Lower leg skin (tissue), 4 donors: ENCODE measurements at places on chromosomes 7 and 10. TPM values are rescaled to one million over a fixed set of nuclear protein-coding genes. Genes with fewer than 3 reads are reported as not detected.

Gene BAIAP2L1
- 28.9 TPM for total RNA-seq

Gene GPRIN2
- total RNA-seq = 66.6 TPM

Gene CYP3A7
- 0.30 TPM for total RNA-seq

Gene MCM10
- 0.19 TPM for total RNA-seq

Gene SLC39A12
- not detected for total RNA-seq

Gene GLI3
- total RNA-seq = 28.2 TPM

Gene MARCHF5
- 14.5 TPM for total RNA-seq

Gene POLR2J2
- total RNA-seq = 1.4 TPM

Gene GIMAP8
- total RNA-seq = 2.3 TPM

Gene GIMAP5
- total RNA-seq = 18.7 TPM

- DNase-seq = no peak
Observed at GRCh38 chr10:69583106-69583505, 9.9 kb upstream of the NEUROG3 start.

DNA sequence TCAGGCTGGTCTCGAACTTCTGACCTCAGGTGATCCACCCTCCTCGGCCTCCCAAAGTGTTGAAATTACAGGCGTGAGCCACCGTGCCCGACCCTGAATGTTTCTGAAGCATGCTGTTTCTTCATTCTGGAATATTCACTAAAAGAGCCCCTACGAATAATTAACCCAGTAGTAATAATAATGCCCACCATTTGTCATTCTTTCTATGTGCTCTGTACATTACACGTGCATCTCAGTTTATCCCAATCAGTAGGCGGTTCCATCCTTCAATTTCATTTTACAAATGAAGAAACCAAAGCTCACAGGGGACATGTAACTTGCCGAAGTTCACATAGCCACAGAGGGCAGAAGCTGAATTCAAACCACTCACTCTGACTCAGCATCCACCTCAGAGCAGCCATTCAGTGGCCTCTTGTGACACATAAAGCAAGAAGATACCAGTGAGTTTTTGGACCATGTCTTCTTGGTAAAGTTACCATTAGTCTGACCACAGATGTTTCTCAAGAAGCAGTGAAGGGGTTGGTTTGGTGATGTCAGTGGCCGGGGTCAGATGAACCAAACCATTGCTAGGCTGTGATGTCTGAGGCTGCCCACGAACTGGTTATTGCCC lies 71.9 kb upstream of the DUSP5 start:
- no peak for DNase-seq

- no peak for DNase-seq
Observed at GRCh38 chr10:113788604-113789083, 37.2 kb downstream of the PLEKHS1 start.

- no peak for DNase-seq
Observed at GRCh38 chr7:145557805-145558204, 558.8 kb upstream of the CNTNAP2 start.

GRCh38 chr7:85479918-85480643 lies 293.2 kb upstream of the SEMA3D start:
- no peak for DNase-seq

DNA sequence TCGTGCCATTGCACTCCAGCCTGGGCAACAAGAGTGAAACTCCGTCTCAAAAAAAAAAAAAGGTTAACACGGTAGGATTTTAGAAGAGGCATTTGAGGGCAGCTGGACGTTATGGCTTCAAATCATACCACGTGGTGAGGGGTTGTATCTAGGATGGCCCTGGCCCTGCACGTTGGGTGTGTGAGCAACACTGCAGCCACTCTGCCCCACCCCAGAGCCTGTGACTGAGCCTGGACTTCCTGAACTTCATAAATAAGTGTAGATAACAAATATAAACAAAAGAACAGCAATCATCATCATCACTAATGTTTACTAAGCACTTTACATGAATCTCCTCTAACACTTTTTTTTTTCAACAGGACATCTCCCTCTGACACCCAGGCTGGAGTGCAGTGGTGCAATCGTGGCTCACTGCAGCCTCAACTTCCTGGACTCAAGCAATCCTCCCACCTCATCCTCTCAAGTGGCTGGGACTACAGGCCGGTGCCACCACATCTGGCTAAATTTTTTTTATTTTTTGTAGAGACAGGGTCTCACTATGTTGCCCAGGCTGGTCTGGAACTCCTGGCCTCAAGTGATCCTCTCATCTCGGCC lies 169.5 kb upstream of the FRMD4A start:
- no peak for DNase-seq

DNA sequence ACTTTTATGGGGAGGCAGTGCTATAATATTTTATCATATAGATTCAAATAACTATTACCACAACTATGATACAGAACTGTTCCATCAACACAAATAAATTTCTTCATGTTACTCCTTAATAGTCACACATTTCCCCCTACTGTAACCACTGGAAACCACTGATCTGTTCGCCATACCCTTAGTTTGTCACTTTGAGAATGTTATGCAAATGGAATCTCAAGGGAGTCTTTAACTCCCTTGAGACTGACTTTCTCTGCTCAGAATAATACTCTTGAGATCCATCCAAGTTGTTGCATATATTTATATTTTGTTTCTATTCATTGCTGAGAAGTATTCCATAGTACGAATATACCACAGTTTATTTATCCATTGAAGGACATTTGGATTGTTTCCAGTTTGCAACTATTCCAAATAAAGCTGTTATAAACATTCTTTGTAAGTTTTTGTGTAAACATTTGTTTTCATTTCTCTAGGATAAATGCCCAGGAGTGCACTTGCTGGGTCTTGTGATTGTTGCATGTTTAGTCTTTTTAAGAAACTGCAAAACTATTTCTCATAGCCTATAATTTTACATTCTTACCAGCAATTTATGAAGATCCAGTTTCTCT lies 19.7 kb upstream of the PON2 start:
- no peak for DNase-seq

DNA sequence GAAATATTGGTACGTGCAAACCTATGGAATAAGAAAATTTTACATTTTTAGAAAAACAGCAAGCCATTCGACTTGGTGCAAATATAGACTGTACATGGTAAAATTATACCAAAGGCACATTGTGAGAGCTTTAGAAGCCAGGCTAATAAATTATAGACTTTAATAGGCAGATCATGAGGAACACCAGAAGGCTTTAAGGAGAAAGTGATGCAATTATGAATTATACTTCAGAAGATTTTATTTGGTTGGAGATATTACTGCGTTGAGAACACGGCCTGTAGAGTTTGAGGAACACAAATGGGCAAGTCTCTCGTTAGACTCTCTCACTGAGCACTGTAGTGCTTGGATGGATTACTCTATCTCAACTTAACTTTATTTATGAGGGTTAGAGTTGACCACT lies 141.7 kb downstream of the MACC1 start:
- no peak for DNase-seq

- DNase-seq = peak; percentile 77
Observed at GRCh38 chr7:131105799-131106680, 221.6 kb upstream of the MKLN1 start.

- no peak for DNase-seq
Observed at GRCh38 chr7:50304911-50305582, 531 bp downstream of the IKZF1 start.

DNA sequence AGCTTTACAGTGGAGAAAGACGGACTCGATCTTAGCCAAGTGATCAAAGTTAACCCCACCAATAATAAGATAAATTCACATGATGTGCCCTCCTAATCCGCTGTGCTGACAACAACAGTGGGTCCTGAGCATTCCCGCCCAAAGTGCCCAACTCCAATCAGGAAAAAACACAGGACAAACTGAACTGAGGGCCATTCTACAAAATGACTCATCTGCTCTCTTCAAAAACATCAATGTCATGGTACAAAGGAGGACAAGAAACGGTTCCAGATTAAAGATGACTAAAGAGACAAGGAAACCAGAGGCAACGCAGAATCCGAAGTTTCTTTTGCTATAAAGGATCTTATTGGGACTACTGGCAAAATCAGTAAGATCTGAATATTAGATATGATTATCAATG lies 79.4 kb downstream of the CTBP2 start:
- no peak for DNase-seq

DNA sequence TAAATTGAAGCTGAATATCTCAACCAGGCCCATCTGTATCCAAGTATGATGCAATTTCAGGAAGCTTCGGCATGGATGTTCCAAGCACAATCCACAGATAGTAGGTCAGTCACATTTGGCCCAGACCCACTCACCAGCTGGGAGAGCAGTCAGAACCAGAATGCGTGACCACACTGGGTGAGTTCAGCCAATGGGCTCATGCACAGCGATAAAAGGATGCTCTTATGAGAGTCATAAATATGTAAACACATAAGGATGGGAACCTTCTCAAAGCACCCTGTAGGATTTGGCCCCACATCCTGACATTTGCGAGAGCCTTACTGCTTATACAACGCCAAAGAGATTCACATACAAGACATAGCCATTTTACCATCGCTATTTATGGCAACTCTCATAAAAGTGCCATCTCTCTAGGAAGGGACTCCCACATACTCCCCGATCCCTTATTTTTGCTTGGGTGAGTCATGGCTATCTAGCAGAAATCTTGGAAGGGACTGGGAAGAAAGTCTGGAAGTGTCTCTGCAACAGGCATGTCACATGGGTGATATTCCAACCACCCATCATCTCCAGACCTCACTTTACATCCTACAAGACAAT lies 3.0 kb downstream of the AFAP1L2 start:
- peak; percentile 90 for DNase-seq

- DNase-seq = no peak
Observed at GRCh38 chr10:49769692-49770091, 7.6 kb upstream of the OGDHL start.

GRCh38 chr7:141792526-141792925 lies 2.5 kb downstream of the TAS2R5 start:
- no peak for DNase-seq

GRCh38 chr7:155258226-155258560 lies 39.5 kb upstream of the INSIG1 start:
- DNase-seq = no peak

- no peak for DNase-seq
Observed at GRCh38 chr10:34378297-34378696, 436.8 kb downstream of the PARD3 start.

DNA sequence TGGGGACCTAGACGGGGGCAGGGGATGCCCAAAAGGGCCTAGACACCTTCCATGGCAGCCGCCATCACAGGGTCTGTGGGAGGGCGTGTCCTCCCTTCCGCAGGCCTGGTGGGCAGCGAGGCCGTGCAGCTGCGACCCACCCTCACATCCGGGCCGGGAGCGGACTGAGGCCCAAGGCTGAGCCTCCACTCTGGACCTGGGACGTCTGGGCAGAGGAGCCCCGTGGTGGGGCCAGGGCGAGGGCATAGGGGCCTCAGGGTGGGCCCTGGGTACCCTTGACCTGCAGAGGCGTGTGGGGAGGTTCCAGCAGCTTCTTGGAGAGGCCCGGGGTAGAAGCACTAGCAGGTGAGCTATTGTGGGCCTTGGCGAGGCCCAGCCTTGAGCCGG lies 49.2 kb downstream of the PWWP2B start:
- no peak for DNase-seq

DNA sequence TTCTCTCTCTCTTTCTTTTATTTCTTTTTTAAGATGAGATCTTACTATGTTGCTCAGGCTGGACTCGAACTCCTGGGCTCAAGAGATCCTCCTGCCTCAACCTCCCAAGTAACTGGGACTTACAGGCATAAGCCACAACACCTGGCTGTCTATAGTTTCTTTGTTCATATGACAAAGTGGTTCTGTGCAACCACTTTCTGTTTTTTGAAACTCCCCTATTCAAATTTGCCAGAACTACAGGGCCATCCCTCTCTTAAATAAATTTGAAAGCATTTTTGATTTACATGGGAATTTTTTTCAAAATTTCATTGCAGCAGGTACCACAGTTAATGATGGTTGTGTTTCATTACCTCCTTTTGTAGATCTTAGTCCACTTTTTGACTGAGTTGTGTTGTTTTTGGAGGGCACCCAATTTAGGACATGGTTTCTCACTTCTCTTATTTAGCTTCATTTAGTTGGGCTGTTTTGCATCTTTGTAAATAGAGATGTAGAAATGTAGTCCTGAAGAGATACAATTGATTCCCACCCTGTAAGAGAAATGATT lies 119.2 kb downstream of the LRRC4 start:
- no peak for DNase-seq

- DNase-seq = no peak
Observed at GRCh38 chr10:115710136-115710535, 562.9 kb downstream of the GFRA1 start.

DNA sequence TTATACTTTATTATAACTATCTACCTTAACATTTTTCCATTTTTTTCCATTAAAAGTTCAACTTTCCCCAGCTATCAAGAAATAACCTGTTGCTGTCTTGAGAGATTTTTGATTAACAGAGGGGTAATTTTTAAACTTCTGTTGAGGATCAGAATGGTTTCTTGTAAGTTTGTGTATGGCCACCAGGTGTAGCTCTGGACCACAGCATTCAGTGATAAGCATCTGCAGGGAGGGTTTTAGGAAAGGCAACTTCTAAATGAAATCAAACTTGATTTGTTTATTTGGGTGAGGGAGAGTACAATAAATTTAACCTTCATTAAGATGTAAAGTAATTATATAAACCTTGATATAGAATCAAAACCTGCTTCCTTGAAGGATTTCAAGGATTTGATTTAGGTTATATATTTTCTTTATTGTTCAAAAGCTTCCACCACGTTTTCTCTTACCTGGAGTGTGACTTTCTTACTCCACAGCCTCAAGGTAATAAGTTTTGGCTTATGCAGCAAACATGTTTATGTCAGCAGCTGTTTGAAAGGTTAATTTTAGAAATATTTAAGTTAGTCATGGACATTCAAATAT lies 153.3 kb downstream of the STK31 start:
- DNase-seq = no peak

DNA sequence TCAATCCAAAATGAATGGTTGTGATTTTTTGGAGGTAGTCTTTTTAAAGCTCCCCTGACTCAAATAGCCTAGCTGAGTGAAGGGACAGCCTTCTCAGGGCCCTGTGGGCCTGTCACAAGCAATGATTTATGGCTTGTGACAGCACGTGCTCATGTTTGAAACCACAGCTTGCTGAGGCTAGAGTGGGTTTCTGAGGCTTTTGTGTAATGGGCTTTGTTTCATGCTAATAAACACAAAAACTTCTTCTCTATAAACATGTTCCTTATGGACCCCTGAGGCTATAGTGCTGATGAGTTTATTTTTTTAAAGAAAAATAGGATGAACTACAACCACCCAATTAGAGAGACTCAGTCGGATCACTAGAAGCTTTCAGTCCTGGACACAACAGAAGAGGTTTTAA lies 36.1 kb upstream of the BET1 start:
- no peak for DNase-seq

DNA sequence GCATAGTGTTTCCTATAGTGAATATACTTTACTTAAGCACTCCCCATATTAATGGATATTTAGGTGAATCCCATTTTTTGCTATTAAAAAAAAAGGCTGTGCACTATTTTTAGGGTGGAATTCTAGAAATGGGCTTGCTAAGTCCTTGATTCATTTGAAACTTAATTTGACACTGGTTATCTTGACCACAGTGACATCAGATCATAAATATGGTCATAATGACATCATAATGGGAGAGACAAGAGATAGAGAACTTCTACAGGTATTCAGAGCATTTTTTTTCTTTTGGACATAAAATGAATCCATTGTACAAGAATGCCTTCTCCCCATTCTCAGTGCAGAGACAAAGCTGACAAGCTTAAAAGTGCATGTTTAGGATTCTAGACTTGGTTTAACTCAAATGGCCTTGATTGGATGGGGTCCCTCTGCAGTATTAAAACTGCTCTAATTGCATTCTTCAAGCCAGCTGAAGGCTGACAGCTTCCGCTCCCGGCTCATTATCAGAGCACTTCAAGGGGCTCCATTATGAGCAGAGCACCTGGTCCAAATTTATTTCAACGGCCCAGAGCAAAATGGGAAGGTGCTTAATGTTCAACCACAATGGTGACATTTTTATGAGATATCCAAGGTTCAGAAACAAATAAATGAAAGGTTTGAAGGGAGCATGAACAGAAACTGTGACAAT lies 104.8 kb downstream of the JAZF1 start:
- DNase-seq = no peak
